Astrocyte of the hippocampus (primary cell): ENCODE measurements at places on chromosomes 11 and 22.

- no peak for DNase-seq
Observed at GRCh38 chr22:39958949-39959639, 1.1 kb upstream of the TMA7B start.

- peak; percentile 65 for DNase-seq
Observed at GRCh38 chr11:35623621-35624168, 5.4 kb downstream of the FJX1 start.

DNA sequence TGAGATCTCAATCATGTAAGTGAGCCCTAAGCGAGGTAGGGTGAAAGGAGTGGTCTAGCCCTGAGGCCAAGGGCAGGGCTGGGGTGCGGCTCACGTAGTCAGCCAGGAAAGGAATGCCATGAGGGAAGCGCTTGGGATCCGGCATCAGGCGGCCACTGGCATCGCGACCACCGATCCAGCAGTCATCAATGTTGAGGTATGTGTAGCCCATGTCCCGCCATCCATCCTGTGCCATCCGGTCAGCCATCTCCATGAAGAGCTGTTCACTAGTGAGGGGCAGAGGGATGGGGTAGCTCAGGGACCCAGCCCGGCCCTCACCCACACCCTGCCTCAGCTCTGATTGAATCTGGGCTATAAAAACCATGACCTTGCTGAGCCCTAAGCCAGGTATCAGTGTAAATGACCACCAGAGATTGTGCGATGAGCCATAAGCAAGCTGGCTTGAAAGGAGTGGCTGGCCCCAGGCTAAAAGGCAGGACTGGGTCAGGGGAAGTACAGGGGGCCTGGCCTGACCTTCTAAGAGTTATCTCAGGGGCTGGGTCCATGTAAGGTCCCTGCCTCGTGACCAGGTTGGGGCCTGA is 2.9 kb downstream of the NAGA start:
- DNase-seq = no peak

DNA sequence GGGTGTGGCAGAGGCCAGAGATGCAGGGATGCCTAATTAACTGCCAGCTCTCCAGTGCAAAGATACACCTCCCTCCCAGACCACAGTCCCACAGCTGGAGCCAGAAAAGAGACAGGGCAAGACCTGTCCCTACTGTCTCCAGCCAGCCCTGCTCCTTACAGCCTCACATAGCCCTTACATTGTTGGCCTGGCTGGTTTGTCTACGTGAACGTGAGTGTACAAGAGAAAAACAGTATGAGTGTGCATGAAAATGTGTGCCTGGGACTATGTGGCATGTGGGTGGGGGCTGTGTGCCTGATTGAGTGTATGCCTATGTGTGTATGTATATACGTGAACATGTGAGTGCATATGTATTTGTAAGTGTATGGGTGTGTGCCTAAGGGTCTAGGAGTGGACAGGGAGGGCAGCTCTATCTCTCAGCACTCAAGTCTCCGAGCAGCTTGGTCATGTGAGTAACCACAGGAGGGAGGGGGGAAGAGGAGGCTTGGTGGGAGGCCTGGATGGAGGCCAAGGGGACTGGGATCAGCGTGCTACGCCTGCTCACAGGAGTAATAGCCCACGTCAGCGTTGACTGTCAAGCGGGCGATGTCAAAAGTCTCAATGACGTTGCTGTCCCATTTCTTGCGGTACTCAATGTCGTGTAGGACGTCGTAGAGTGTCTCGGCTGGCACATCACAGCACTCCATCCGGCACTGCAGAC is 6.6 kb upstream of the ARAP1 start:
- peak; percentile 95 for DNase-seq

DNA sequence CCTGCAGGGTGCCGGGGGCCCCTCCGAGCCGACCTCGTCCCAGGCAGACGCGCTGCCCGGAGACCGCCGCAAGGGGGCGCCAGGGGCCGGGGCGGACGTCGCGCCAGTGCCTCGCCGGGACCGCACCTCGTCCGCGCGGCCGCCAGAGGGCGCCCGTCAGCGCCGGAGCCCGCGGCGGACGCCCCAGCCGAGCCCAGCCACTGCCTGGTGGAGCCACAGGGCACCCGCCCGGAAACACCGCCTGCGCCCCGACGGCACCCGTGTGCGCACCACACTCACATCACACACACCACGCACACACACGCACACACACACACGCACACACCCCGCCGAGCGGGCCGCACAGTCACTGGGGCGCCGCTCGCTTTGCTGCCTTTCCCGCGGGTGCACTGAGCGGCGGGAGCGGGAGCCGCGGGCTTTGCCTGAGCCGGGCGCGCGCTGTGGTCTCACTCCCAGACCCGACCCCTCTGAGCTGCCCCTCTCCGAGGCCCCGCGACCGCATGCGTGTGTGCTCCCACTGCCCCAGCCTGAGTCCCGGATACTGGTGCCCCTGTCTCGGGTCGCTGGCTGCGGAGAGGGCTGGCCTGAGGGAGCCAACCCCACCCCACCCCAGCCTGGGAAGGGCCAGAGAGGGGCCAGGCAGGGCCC is 449.3 kb downstream of the OPCML start:
- DNase-seq = peak; percentile 90

- no peak for DNase-seq
Observed at GRCh38 chr11:106457727-106458126, 380.3 kb downstream of the AASDHPPT start.

DNA sequence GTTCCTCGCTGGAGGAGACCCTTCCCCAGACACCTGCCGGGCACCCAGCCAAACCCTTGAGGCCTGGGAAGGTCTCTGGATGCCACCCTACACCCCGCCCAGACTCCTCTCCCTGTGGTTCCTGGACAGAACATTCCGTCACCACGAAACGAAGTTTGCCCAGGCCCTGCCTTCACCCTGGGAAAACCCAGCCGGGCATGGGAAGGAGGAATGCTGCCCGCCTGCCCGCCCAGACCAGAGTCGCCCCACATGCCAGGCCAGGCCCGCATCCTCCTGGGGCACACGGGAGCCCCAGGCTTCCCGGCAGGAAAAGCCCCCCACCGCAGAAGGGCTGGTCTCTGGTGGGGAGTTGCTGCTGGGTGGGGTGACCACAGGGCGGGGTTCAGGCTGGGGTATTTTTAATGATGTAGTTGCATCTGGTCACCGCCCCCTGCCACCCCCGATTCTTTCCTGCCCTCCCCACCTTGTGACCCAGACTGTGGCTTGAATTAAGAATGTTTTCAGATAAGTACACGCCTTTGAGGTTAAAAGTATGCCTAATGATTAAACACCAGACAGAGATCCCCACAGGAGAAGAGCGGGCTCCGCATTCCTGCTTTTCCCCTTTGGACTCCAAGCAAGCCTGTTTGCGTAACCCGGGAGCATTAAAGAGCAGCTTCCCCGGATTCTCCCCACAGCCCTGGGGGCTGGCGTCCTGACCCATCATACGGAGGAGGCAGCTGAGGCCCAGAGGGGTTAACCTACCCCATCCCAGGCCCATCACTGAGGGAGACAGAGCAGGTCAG is 44.6 kb upstream of the PPARA start:
- peak; percentile 88 for DNase-seq

GRCh38 chr22:40415531-40416266 is 45.3 kb downstream of the SGSM3 start:
- no peak for DNase-seq

- DNase-seq = no peak
Observed at GRCh38 chr11:127049486-127049885, 48.9 kb upstream of the KIRREL3 start.

- no peak for DNase-seq
Observed at GRCh38 chr11:130469181-130469580, 20.7 kb downstream of the ADAMTS15 start.

- peak; percentile 68 for DNase-seq
Observed at GRCh38 chr11:70109006-70109405, 30.9 kb downstream of the ANO1 start.

GRCh38 chr22:45817745-45818423 is 146.2 kb downstream of the ATXN10 start:
- peak; percentile 79 for DNase-seq

DNA sequence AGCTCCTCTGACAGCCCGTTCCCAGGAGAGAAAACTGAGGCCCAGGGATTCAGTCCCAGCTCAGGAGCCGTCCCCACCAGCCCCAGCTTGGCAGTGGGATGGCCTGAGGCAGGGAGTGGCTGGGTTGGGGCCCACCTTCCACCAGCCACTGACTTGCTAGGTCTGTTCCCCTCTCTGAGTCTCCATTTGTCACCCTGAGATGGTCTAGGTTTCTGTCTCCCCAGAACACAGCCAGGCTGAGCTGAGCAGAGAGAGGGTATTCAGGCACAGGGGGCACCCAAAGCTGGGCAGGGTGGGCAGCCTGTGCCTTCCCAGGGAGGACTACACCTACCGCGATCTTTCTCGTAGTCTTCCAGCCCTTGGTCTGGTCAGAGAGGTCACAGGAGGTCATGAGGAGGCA is 95.7 kb downstream of the PDE2A start:
- DNase-seq = no peak

DNA sequence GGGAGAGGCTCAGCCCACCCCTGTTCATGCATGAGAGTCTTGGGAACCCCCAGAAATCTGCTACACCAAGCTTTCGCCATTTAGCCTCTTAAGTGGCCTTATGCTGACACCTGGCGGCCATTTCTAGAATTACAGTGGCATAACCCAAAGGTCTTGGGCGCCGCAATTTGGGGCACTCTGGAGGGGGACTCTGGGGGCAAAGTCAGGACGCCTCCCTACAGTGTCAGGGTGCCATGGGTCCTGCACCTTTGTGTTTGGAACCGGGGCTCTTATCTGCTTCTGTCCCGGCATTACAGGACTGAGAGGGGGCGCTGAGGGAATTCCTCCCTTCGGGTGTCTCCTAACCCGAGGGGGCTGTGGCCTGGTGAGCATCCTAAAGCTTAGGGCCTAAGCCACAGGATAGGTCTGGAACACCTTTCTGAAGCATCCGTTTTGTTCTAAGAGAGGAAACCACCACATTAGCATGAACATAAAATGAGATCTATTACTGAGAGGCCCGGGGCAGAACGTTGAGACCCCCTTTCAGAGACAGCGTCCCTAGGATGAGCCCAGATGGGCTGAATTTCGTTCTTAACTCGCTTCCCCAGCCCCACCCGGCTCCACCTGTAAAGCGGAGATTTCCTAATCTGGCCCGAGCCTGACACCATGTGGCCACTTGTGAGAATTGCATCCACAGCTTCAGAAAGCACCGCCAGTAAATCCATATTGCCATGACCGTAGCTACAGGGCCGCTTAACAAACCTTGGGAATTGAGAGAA is 9.3 kb downstream of the INS start:
- DNase-seq = peak; percentile 83

DNA sequence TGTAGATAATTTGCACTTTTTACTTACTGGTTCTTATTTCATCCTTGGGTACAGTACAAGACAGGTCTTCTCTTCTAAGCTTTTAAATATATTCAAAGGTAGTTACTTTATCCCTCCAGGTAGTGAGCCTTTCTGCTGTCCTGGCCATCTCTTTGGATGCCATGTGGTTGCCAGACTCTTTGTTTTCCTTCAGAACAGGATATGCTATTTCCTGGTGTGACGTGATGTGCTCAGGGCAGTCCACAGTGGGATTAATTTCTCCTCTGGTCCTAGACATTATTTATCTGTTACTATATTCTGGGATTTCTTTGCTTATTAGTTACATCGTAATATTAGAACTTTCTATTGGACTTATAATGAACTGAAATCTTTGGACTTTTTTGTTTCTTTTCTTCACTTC is 63.7 kb downstream of the PPP6R3 start:
- no peak for DNase-seq

GRCh38 chr11:65650547-65651338 is 12.0 kb downstream of the RELA start:
- DNase-seq = no peak

DNA sequence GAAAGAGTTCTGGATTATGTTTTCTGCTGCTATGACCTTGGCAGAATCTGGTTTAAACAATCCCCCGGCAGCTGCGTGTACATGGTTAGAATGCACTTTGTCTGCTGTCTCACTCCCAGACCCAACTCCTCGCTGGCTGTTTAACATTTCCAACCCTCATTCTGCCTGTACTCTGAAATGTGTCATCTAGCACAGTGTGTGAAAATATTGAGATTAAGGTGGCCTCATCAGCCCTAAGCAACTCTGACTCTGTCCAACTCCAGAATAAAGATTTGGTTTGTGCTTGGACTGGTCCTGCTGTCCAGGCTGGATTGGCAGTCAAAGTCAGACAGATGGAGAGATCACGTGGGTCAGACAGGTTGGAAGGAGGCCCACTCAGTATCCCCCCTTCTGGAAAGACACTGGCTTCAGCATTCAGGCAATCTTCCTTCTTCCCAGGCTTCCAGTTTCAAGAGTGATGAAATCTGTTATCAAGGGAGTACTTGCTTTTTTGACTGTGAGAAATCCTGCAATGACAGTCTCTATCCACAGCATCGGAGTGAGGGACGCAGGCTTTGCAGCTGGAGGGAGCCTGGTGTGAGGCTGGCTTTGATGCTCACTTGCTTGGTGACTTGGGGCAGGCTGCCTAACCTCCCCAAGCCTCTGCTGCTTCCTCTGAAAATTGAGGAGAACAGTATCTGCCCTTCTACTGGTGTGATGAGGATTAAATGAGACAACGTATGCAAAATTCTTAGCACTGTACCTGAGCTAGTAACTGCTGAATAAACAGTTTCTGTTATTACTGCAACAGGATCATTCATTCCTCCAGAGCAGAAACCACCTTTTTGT is 29.8 kb downstream of the ABTB2 start:
- DNase-seq = no peak

- DNase-seq = no peak
Observed at GRCh38 chr11:114259124-114259526, 37.1 kb upstream of the NNMT start.

DNA sequence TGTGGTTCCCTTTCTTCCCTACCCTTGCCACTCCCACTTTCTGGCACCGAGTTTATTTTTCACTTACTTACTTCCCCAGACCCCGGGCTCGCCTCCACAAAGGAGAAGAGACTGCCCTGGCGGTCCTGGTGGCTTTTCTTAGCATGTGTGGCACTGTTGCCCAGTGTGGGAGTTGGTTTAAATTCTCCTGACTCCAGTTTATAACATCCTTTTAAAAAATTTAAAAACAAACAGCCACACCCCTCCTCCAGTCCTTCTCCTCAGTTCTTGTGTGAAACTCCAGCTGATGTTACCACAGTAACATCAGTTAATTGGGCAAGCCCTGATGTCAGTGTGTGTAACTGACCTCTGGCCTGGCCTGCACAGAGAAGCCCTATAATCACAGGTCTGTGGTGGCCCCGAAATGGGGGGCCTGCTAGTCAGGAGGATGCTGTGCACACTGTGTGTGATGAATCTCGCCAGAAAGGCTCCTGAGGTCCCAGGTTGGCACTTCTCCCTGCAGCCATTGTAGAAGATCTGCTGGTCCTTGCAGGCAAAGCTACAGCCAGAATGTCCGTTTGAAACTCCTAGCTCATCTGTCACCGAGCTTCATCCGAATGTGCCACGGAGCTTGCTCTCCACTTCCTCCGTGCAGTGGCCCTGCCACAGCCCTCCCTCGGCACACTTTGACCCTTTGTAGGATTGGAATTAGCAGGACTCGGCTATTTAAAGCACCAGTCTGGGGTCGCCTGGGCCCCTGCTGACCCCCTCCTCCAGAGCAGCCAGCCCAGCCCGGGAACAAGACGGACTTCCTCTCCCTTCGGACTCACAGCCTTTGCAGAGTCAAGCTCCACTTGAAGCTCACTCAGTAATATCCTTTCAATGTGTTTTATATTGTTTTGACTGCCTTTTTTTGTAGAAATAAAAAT is 7.6 kb downstream of the YDJC start:
- no peak for DNase-seq

GRCh38 chr22:22395245-22395644 is 113.3 kb downstream of the ZNF280B start:
- no peak for DNase-seq

- DNase-seq = no peak
Observed at GRCh38 chr11:122744357-122744756, 88.8 kb downstream of the UBASH3B start.
